ENCODE measurements at places on chromosomes 12 and 14.

DNA sequence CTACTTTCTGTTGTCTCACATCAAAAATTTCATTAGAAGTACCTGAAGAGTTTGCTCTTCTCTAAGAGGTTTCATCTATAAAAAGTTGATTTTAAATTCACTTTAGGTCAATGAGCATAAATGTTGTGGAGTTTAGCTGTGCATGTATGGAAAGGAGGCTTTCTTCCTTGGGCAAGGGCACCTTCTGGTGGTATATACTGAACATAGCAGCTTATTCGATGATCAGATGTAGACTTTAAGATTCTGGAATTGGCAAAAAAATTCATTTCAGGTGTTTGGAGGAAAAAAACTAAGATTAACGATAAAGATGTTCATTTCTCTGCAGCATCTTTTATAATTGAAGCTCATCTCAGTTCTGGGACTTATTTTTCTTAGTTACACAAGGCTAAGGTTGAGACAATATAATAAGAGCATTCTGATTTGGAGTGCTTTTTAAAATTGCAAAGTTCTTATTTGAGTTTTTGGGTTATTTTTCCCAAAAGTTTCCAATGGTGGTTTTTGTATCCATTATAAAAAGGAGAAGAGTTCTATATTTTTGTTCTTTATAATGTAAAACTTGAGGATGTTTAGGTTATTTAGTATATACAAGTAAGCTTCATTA lies 46.8 kb downstream of the TMEM117 start:
- H3K4me1 ChIP-seq: peaks cover 23% of the 10 kb centered on the region
- H3K36me3 ChIP-seq: peaks cover 4% of the 10 kb centered on the region
- DNase-seq: no peak
- no peaks in the 10 kb centered on the region for H3K27me3 ChIP-seq

GRCh38 chr12:56104815-56105608 lies 653 bp downstream of the PA2G4 start:
- peaks cover 29% of the 10 kb centered on the region for H3K4me1 ChIP-seq
- peak overlapping the region; percentile 99 for H3K4me3 ChIP-seq
- no peaks in the 10 kb centered on the region for H3K27me3 ChIP-seq
- peaks cover 13% of the 10 kb centered on the region for H3K36me3 ChIP-seq
- H3K27ac ChIP-seq: peak overlapping the region; percentile 97
- DNase-seq: peak; percentile 77

GRCh38 chr12:69052613-69053408 lies 119.8 kb upstream of the CPM start:
- no peak for DNase-seq
- H3K4me1 ChIP-seq: peaks cover 14% of the 10 kb centered on the region
- H3K27ac ChIP-seq: peak overlapping the region; percentile 17
- H3K36me3 ChIP-seq: no peaks in the 10 kb centered on the region
- H3K4me3 ChIP-seq: no peak overlapping the region
- H3K27me3 ChIP-seq: no peaks in the 10 kb centered on the region

DNA sequence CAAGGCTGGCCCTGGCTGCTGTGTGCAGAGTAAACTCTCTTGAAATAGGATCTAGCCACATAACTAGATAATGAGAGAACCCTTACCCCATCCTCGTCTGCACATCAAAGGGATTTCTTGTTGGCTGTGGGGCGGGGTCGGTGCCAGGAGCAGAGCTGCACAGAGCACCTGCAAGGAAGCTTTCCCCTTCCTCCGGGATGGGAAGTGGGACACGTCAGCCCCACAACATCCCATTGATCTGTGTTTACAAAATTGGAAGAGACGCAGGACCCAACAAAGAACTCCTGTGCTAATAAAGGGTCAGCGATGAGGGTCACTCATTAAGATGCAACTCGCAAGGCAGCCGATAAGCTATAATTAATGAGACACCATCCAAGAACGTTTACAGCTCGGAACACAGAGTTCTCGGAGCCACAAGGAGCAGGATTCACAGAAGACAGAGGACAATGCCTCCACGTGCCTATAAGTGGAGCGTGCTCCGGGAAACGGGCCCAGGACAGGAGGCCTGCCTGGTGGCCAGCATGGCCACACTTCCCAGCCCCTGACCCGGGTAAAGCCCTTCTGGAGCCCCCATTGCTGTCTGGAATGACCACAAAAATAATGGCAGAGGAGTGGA lies 171.5 kb downstream of the SLC15A4 start:
- no peak overlapping the region for H3K4me3 ChIP-seq
- peaks cover 26% of the 10 kb centered on the region for H3K27me3 ChIP-seq
- DNase-seq: no peak
- peaks cover 6% of the 10 kb centered on the region for H3K36me3 ChIP-seq
- peaks cover 12% of the 10 kb centered on the region for H3K4me1 ChIP-seq

- H3K27ac ChIP-seq: no peak overlapping the region
- peaks cover 6% of the 10 kb centered on the region for H3K4me1 ChIP-seq
- no peak overlapping the region for H3K4me3 ChIP-seq
- H3K27me3 ChIP-seq: peaks cover 45% of the 10 kb centered on the region
Measured at GRCh38 chr12:113058553-113058952, 2.0 kb downstream of the DTX1 start.

GRCh38 chr14:23639048-23639890 lies 3.1 kb downstream of the DHRS2 start:
- H3K36me3 ChIP-seq: no peaks in the 10 kb centered on the region
- no peak for DNase-seq

DNA sequence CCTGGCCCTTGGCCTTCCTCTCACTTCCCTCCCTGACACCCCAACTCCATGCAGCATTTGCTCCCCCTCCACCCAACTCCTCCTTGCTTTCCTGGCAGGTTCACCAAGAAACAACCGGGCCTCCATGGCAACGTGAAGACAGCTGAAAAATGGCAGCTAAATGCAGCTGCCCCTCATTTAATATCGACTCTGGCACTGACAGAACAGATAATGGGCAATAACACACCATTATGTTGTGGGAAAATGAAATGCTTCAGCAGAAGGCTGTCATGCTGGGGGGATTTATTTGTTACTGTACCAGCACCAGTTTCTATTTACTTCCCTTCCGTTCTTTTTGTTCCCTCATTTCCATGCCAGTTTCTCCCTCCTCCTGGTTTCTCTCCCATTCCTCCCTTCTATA lies 440.8 kb downstream of the NRXN3 start:
- H3K27me3 ChIP-seq: peaks cover 19% of the 10 kb centered on the region
- H3K36me3 ChIP-seq: no peaks in the 10 kb centered on the region
- no peak overlapping the region for H3K4me3 ChIP-seq
- H3K27ac ChIP-seq: no peak overlapping the region
- DNase-seq: no peak

DNA sequence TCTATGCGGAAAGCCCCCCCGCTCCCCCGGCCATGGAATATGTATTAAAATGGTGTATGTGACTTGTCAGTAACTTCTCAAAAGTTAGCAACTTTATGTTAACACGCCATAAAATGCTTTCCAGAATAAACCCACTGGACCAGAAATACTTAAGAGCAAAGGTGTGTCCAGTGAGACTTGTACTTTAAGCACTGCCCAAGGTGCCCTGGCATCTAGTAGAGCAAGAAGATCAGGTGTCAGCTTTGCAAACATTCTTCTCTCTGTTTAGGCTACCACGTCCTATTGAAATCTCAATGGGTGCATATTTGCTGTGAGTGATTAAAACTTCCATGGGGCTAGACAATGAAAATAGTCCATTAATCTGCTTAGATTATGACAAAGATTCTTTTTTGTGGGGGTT lies 201.2 kb downstream of the ESR2 start:
- H3K36me3 ChIP-seq: peaks cover 15% of the 10 kb centered on the region
- H3K4me1 ChIP-seq: peaks cover 9% of the 10 kb centered on the region
- H3K27me3 ChIP-seq: no peaks in the 10 kb centered on the region
- DNase-seq: no peak
- H3K4me3 ChIP-seq: peak overlapping the region; percentile 58
- H3K27ac ChIP-seq: peak overlapping the region; percentile 88

Measured in type B pancreatic cell (in vitro differentiated cells).